ENCODE measurements at places on chromosomes 3 and 15. TPM values are rescaled to one million over a fixed set of nuclear protein-coding genes. Genes with fewer than 3 reads are reported as not detected.

ASB14 gene
- total RNA-seq = not detected

DNA sequence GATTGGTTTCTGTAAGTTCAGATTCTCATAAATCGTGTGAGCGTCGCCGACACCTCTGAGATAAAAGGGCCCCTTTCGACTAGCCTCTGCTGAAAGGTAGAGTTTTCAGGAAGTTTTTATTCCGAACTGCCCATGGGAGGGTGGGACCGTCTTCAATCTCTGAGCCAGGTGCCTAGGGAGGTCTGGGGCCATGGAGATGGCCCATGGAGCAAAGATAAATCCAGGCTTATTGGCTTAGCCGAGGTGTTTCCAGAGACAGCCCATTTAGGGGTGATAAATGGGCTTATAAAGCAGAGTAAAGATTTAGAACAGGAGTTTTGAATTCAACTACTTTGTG, 442 bp downstream of the QTRT2 start:
- DNase-seq = no peak

DNA sequence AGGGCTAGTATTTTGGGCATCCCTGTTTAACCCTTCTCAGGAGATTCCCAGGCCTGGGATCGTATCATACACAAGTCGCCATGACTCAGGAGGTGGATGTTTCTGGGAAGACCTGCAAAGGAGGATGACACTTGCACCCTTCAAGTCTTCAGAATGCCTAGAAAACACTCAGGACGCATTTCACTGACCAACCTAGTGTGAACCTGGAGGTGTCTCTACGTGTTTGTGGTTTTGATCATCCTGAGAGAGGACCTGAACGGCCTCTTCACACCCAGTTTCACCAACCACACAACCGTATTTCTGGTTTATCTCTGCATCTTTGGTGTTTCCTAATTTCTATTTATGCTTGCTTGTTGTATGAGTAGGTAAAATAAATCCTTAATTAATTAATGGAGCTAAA, 2.8 kb upstream of the CLDND1 start:
- no peak for DNase-seq

- DNase-seq = no peak
Observed at GRCh38 chr15:70086636-70087035, 11.1 kb downstream of the TLE3 start.

- DNase-seq = no peak
Observed at GRCh38 chr3:4709341-4709740, 216.2 kb downstream of the ITPR1 start.

- DNase-seq = no peak
Observed at GRCh38 chr15:80174017-80174746, 21.4 kb downstream of the FAH start.
